ENCODE measurements at places on chromosomes 6 and 20.
A peak's percentile ranks its signal among the peaks of the same experiment; 100 is the strongest.

GRCh38 chr6:97423190-97423589 lies 140.2 kb upstream of the MMS22L start:
- no peak for DNase-seq

GRCh38 chr6:117818449-117818848 lies 88.6 kb upstream of the SLC35F1 start:
- no peak for DNase-seq

DNA sequence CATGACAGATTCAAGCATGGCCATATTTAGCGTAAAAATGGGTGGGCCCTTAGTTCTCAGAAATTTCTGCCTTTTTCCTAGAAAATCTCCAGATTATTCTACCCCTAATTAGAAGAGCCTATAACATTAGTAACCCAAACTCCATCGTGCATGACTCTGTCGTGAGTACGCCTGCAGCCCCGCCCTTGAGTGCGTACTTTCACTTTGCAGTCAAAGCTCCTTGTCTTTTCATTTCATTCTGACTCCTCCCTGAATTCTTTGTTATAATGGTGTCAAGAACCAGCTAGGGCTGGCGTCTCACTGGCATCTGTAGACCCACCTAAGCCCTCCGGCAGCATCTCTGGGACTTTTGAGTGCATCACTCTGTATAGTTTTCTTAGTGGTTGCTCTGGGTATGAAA lies 61.7 kb upstream of the NOX3 start:
- DNase-seq, result no peak

DNA sequence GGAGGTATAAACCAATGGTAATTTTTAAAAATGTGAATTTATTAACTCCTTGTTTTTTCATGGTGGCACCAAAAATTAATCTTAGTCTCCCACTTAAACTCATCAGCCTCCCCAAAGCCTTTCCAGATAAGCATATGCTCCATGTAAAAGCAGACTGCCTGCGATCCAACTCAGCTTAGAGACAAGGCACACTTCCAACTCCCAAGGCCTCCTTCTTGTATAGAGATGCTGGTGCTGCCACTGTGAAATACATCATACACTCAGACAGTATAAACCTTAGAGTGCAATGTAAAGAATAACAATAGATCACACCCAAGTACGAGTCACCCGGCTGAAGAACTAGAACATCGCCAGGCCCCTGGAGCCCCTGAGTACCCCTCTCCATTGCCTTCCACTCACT lies 2.0 kb downstream of the ANKRD6 start:
- no peak for DNase-seq

DNA sequence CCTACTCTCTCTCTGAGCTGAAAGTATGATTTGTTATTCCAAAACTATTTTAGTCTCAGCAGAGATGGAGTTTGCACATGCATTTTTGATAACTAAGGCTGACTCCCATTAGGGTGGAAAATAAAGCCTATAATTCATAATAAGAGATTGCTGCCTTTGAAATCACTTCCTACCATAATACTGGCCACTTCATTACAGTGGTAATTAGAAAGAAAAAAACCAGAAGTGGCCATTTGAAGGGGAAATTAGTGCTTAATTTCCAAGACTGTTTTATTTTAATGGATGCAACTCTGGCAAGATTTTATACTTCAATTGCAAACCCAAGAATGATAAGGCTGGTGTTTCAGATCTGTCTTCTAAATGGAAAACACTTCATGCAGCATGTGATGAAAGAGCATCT lies 43.4 kb downstream of the SLC35B3 start:
- no peak for DNase-seq

- no peak for DNase-seq
Observed at GRCh38 chr6:13409991-13410390, 77.4 kb downstream of the GFOD1 start.

DNA sequence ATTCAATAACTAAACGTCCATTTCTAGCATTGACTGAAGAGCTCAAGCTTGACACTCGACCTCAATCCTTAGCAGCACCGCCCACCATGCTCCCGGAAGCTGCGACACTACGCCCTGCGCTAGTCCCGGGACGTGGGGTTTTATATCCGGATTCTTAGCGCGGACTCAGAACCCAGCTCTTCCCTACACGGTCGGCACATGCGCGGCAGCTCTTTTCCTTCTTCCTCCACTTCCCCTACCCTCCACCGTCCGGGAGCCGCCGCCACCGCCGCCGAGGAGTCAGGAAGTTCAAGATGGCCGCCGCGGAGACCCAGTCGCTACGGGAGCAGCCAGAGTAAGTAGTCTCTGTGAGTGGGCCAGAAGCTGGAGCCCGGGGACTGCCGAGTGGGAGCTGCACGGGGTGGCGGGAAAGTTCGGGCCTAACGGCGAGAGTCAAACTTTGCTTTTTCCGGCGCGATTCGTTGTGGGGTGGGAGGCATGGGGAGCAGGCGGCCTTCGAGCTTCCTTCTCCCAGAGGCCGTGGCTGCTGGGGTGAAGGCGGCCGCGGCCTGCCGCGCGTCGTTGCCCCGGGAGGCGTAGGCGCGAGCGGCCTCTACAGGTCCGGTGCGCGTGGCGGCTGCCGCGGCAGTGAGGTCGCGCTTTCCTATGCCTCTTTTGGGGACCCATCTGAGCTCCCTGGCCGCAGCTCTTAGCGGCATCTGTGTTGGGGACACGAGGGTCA lies 57.6 kb downstream of the FAM217A start:
- peak; percentile 62 for DNase-seq

DNA sequence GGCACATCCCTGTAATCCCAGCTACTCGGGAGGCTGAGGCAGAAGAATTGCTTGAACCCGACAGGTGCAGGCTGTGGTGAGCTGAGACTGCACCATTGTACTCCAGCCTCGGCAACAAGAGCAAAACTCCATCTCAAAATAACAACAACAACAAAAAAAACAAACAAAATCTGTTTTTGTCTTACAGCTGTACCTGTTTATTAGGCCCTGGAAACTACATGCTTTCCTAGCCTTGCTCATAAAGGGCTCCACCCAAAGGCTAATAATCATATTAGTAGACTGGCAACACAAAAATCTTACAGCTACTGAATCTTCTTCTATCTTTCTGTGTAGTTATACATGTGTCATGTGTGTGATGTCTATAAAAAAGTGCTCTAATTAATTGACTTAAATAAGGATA lies 503.9 kb upstream of the EYS start:
- DNase-seq, result no peak

GRCh38 chr6:68891419-68891818 lies 256.3 kb downstream of the ADGRB3 start:
- DNase-seq, result no peak

DNA sequence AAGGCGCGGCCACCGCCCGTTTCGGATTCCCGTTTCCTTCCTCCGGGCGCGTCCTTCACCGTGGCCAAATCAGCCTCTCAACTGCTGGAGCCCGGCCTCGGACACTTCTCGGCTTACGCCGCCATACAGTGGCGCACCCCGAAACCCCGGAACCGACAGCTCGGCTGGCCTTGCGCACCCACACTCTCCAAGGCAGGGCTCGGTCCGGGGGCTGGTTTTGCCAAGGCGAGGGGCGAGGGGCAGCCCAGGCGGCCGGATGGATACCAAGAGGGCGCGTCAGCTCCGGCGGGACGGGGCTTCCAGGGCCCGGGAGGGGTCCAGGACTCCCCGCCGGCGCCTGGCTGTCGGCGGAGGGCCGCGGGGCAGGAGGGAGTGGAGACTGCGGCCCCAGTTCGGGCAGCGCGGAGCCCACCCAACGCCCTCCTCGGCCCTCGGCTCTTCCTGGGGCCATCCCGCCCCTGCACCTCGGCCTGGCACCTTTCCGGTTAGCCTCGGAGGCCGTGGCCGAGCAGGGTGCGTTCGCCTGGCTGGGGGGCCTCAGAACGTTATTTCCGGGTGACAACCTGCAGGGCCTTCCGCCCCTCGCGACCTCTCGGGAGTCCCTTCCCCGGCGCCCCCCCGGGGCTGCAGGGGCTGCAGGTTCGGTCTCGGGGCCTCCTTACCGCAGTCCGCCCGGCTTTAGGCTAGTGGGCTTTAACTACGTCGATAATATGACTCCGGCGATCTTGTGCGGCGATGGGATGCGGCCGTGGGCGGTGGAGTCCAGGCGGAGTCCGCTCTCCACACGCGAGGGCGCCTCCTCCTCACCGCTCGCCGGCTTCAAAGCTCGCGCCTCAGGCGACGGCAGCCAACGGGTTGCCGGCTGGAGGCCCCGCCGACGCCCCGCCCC lies 697 bp upstream of the CEP43 start:
- DNase-seq, result no peak

GRCh38 chr6:34934516-34934915 lies 45.5 kb downstream of the ANKS1A start:
- no peak for DNase-seq

GRCh38 chr20:57387945-57388371 lies 3.2 kb upstream of the RBM38 start:
- no peak for DNase-seq

DNA sequence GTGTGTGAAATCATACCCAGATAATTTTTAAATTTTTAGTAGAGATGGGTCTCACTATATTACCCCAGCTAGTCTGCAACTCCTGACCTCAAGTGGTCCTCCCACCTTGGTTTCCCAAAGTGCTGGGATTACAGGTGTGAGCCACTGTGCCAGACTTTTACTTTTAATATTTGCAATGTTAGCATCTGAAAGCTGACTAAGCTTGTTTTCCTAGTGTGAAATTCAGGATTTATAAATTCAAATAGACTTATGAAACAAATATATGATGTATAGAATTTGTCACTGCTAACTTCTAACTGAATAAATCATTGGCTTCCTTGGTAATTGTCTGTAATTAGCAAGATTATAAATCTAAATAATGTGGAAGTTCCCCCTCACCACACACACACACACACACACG lies 58.8 kb upstream of the SLC22A23 start:
- DNase-seq, result no peak

- no peak for DNase-seq
Observed at GRCh38 chr6:6736791-6737654, 148.5 kb downstream of the LY86 start.

GRCh38 chr6:55568808-55569439 lies 10.1 kb downstream of the HMGCLL1 start:
- DNase-seq, result no peak

GRCh38 chr20:42857446-42857845 lies 332.3 kb downstream of the PTPRT start:
- DNase-seq, result no peak

All from stimulated activated CD8-positive, alpha-beta memory T cell treated with anti-CD3 and anti-CD28 coated beads, Interleukin-4, amount 100 ng/mL, for 4 hours (primary cell).